ENCODE measurements at places on chromosomes 2 and 18.

GRCh38 chr2:10900216-10901109, 11.3 kb upstream of the KCNF1 start:
- no peak for DNase-seq

DNA sequence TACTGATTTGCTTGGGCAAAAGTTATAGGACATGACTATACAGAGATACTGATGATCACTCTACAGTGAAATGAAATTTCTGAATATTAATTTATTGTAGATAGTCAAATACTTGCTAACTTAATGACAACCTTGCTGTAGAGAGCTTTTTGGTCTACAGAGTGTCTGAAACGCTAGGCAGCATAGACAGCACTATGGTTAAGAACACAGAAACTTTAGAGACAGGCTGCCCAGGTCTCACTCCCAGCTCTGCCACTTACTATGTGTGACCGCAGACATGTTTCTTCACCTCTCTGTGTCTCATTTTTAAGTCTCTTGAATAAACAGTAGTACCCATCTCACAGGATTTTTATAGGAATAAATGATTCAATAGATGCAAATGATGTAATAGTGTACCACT, 247.0 kb downstream of the TCF4 start:
- DNase-seq: no peak

GRCh38 chr2:107132070-107132469, 246.1 kb upstream of the ST6GAL2 start:
- DNase-seq: no peak

- no peak for DNase-seq
Observed at GRCh38 chr2:19435815-19436214, 77.4 kb upstream of the OSR1 start.

DNA sequence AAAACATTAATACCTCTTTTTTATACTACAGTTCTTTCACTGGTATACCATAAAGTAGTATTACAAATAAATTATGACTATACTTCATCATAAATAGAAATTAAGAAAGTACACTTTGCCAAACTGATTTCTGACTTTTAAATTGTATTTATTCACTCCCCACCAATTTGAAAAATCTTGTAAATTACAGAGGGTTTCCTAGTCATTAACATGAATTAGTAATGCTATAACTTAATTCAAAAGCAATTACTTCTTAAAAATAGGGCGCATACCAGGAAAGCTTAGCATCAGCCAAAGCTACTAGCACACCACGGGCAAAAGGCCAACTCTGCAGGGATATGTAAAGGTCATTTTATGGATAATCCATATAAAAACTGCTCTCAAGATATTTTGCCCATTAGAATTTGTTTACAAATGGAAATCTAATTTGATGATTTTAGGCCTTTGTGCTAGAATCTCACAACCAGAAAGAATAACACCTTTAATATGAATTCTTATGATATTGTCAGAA, 142.3 kb downstream of the PIGN start:
- no peak for DNase-seq

DNA sequence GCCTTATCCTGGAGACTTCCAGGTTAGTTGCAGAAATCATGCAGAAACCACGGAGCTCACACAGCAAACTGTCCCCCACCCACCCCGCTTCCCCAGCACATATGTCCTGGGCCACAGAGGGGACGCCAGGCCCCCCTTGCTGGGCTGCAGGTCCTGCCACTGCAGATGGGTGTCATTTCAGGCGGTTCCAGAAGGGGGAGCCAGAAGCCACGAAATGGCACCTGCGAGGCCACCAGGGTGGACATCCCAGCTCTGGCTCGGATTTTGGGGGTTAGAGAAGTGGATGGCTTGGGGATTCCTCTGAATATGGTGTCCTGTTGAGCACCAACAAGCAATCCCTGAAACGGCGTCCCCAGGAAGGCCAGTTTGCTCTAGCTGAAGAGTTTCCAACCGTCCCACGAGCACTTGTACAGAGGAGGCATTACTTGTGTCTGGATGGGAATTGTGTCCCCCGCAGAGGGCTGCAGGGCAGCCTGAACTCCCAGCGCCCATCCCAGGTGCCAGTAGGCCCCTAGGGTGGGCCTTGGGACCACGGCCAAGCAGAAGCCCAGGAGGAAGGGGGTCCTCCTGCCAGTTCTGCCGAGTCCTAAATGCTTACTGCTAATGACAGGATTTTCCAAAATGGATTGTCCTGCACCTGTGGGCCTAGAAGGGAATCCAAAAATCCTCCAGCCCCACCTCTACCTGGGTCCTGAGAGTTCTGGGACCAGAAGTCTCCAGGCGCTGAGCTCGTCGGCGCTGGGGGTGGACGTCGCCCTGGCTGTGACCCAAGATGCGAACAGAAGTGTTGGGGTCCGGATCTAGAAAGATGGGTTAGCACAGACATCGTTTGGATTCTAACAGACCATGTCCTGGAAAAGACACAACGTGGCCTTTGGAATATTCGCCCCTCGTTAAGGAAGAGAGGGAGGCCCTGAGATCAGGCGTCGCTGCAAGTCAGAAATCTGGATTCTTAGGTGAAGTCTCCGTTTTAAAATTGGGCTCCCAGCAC, 14.6 kb upstream of the NFATC1 start:
- no peak for DNase-seq

- DNase-seq: no peak
Observed at GRCh38 chr2:2832657-2833056, 501.6 kb upstream of the MYT1L start.

DNA sequence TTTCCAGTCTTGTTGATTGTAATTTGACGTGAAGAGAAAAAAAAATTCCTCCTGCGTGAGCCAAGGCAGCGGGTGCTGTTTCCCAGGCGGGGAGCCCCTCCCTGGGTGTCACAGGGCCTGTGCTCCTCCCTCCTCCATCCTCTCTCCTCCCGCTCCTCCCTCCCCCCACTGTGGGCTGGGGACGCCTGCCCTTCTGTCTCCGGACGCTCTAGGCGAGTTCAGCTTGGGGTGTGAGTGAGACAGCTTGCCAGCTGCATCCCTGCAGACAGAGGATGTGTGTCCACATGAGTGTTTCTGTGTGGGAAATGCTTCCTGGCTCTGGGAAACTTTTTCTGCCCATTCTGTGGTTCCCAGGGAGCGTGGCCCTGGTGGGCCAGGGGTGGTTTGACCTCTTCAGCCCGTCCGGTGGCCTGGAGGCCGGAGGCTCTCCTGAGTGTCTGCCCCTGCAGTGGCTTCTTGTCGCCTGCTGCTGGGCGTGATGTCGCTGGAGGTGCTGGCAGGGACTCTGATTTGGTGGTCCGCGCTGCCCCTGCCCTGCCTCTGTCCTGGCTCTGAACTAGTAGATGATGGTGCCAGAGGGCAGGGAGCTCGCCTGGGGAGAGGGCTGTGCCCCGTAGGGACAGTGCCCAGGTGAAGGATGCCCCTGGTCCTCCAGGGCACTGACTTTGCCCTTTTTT, 96.4 kb downstream of the USP40 start:
- DNase-seq: no peak

- DNase-seq: no peak
Observed at GRCh38 chr2:212274215-212274614, 264.4 kb downstream of the ERBB4 start.
